Kidney glomerular epithelial cell (primary cell): ENCODE measurements at places on chromosomes 16 and 17.

GRCh38 chr17:63945784-63946439, 13.8 kb upstream of the CD79B start:
- DNase-seq: no peak

- no peak for DNase-seq
Observed at GRCh38 chr16:67190448-67191399, 788 bp upstream of the EXOC3L1 start.

- no peak for DNase-seq
Observed at GRCh38 chr16:52863000-52863399, 189.7 kb downstream of the CHD9NB start.

DNA sequence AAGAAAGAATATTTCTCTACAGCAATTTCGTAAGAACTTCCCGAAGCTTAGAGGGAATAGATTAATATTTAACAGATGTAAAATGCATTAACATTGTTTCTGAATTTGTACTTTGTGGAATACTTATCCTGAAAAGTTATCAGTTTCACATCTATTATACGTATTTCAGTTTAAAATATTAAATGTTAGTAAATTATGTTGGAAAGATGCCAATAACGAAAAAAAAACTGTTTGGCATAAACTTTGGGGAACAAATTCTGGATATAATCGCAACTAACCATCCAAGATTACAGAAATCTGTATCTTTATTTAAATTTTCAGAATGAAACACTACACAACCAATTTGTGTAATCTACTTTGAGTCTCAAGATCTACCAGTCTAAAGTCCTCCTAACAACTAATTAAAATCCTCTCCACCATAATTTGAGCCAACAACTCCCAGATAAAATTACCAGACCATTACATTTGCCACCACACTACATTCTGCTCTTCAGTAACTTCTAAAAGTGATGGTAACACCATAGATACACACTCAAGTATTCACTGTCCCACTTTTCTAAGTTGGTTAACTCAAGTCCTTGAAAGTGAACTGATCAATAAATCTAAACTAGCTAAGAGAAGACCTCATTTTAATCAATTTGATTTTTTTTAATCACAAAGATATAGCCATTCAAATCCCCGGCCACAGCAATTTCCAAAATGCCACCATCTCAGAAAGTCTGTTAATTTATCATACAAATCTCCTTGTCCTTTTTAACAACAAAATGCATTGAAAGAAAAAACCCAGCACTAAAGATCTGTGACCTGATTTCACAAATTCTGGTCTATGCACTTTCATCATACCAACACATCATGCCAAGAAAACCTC, 2.0 kb downstream of the SIAH1 start:
- peak; percentile 19 for DNase-seq

DNA sequence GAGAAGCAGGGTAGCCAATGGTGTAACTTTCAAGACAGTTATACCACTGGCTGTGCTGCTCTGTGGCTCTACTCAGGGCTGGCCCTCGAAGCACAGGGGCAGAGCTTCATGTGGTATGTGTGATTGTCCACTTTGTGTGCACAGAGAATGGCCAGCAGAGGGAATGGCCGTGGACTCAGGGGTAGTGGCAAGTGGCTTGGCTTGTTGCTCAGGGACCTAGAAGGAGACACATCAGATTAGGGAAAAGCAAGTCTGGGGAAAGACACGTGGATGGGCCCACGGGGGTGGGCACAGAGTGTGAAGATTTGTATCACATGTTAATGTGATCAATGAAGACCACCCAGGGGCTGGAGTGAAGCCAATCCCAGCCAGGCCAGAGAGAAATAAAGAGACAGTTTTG, 20.0 kb upstream of the XYLT2 start:
- no peak for DNase-seq

DNA sequence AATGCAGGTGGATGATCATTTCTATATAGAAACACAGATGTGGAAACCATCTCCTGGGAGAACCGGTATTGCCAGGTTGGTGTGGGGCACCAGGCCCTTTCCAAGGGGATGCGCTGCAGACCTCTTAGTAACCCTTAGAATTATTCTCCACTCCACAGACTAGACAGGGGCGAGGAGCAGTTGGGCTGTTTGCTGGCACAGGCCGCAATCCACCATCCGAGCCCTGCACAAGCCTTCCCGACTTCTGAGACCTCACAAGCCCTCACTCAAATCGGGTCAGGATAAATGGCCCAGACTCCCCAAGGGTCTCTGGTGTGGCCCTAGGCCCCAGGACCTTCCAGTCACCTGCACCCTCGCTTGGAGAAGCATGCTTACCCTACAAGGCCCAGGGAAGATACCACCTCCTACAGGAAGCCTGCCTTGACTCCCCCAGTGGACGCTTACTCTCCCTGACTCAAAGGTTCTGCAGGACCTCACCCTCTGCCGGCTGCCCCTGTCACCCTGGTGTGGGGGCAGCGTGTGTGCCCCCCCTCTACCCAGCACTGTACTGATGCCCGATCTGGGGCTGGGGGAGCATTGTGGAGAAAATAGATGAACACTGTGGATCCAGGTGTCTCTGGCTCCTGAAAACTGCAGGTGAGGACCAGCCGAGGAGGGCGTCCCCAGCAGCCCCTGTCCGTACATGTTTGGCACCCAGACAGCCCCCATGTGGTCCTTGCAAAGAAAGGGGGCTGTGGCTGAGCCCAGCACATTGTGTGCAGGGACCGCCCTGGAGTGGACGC, 49.8 kb upstream of the ACSF3 start:
- DNase-seq: no peak

GRCh38 chr17:66673668-66674276, 161.1 kb upstream of the CACNG5 start:
- peak; percentile 45 for DNase-seq

- no peak for DNase-seq
Observed at GRCh38 chr16:47687694-47688093, 226.6 kb downstream of the PHKB start.

- DNase-seq: peak; percentile 26
Observed at GRCh38 chr16:52812678-52813556, 239.8 kb downstream of the CHD9NB start.

- DNase-seq: no peak
Observed at GRCh38 chr17:3552916-3553315, 4.7 kb downstream of the TRPV3 start.

DNA sequence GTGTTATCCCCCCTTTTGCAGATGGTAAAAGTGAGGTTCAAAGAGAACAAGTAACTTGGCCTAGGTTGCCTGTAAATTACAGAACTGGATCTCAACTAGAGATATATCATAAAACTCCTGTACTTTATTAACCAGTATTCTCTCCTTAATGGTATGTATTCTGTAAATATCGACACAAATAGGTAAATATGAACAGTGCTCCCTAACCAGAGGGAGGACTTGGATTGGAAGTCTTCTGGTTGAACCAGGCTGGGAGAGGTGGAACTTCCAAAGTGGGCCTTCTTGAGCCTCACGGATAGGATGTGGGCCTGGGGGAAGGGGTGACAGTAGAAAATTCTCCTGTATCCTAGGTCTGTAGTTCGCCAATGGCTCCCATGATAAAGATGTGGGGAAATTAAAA, 7.7 kb downstream of the STAT5A start:
- no peak for DNase-seq

GRCh38 chr17:9009737-9010136, 11.6 kb upstream of the NTN1 start:
- no peak for DNase-seq

- DNase-seq: no peak
Observed at GRCh38 chr16:3681206-3681605, 26.7 kb downstream of the DNASE1 start.

DNA sequence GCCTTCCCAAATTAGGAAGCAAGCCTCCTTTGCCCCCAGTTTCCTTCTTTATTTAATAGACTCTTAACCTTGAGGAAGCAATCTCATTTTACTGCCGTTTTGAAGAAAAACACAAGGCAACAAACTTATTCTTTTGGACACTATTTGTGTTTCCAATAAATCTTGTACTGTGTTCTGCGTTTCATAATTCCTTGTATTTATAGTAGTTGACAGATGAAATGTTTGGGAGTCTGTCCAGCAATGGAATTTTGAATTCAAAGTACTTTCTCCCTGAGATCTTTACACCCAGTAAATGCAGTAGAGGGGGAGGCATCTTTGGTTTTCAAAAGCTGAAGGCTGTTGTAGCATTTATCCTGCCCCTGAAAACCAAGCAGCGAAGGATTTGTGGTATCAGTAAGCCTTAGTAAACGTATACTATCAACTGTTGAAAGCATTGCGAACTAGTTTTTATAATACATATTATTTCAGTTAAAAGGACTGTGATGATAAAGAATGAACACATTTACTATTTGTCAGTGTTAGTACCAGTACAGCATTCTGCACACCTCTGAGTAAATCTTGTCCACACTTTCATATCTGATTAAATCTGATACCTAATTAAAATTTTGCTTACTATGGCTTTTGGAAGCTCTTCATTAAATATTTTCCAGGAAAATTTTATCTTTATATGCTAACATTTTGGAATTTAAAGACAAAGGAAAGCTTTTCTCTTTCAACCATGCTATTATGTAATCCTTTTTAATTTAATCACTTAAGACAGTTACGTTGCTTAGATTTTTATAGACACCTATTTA, 83.1 kb downstream of the TNRC6C start:
- no peak for DNase-seq

DNA sequence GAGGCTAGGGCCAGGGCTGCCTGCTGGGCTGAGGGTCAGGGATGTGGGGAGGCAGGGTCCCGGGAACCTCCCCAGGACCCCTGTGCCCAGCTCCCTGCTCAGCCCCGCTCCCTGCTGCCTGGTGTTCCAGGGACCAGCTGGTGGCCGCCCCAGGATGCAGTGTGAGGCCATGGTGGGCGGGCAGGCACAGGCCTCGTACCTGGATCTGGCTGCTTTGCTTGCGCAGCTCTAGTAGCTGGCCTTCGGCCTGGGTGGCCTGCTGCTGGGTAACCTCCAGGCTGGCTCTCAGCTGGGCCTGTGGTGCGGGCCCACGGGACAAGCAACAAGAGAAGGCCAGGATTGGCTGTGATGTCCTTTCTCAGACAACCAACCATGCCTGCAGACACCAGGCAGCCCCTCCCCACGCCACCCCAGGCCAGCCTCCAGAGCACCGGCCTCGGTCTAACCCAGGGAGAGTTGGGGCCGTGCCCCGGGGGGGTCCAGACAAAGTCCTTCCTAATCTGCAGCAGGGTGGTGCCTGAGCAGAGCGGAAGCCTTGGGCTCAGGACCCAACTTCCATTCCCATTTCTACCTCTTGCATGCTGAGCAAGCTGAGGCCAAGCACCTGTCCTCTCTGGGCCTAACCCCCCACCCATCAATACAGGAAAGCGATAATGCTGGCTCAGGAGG, 4.1 kb downstream of the TRIM65 start:
- no peak for DNase-seq

GRCh38 chr16:23209606-23210005, 27.1 kb downstream of the SCNN1G start:
- DNase-seq: no peak
